ENCODE measurements at places on chromosomes 3 and 15.
A peak's percentile ranks its signal among the peaks of the same experiment; 100 is the strongest.

DNA sequence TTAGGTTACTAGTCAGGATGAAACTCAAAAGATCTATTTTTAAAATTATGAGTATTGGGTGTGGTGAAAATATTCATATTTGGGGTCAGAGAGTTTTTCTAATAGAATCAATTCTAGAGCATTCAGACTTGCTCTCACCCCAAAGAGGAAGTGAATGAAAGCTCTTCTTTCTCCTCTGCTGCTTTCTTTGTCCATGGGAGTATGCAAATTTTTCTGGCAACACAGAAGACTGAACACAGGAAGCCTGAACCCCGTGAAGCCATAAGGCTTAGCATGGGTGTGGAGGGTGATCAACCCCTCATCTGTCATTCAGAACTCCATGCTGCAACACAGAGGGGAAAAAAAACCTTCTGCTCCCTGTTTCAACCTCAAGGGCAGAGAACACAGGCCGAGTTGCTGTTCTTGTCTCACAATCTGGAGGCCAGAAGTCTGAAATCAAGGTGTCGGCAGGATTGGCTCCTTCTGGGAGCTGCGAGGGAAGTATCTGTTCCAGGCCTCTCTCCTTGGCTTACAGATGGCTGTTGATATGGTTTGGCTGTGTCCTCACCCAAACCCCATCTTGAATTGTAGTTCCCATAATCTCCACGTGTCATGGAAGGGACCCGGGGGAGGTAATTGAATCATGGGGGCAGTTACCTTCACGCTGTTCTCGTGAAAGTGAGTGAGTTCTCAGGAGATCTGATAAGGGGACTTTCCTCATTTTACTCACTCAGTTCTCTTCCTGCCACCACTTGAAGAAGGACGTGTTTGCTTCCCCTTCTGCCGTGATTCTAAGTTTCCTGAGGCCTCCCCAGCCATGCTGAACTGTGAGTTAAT lies 33.7 kb upstream of the CD47 start:
- no peak for DNase-seq

GRCh38 chr15:86493884-86494283 lies 414.2 kb downstream of the AGBL1 start:
- no peak for DNase-seq

DNA sequence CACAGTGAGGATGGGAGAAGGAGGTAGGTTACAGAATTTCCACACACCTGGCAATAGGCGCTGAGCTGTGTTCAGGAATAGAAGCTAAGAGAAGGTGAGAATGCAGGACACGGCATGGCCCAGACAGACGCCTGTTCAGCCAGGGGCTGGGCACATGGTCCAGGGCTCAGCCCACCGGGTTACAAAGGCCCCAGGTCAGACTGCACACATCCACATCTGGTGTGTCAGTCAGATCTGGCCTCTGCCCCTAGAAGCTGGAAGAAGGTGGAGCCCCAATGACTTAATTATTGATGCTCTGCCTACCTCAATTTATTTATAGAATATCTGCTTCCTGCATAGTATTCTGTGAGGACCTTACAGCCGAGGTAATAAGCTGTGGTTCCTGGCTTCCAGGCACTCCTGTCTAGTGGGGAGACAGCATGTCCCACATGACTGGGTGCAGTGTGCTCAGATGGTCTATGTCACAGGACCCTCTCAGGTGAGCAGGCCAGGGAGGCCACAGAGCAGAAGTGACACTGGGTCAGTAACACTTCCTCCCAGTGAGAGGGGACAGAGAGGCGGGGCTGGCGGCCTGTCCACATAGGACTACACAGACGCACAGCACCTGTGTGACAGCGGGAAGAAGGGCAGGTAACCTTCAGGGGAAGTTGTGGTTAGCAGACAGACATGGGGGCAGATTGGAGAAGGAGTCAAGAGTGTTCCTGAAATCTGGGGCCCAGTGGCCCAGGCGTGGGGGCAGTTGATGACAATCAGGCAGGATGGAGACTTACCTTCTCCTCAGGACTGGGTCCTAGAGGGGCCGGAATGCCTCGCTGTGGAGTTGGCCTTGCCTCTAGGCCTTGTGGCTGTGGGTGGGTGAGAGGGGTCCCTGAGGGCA lies 38.6 kb upstream of the PLXNA1 start:
- DNase-seq = no peak

DNA sequence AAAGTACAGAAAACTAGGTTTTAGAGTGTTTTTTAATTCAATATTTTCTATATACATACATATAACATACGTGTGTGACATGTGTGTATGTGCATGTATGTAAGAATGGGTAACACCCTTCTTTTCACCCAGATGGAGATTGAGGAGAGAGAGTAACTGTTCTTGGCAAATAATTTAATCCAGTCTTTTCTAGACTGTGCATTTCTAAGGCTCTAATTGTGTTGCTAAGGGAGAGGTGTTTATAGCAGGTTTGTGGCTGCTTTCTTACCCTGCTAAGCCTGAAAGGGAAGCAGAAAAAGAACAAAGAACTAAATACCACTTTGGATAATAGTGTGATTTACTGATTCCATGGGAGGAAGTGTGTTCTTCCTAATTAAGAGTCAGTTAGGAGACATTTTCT lies 46.0 kb upstream of the ALDH1L1 start:
- DNase-seq = no peak

GRCh38 chr3:193813501-193813830 lies 220.5 kb downstream of the OPA1 start:
- no peak for DNase-seq

- no peak for DNase-seq
Observed at GRCh38 chr3:34863485-34863884, 775.8 kb upstream of the ARPP21 start.

- peak; percentile 7 for DNase-seq
Observed at GRCh38 chr3:131033480-131034080, 6.9 kb downstream of the NEK11 start.

GRCh38 chr3:14528081-14528480 lies 12.1 kb downstream of the GRIP2 start:
- no peak for DNase-seq

- DNase-seq = no peak
Observed at GRCh38 chr3:188326968-188327367, 173.0 kb downstream of the LPP start.

DNA sequence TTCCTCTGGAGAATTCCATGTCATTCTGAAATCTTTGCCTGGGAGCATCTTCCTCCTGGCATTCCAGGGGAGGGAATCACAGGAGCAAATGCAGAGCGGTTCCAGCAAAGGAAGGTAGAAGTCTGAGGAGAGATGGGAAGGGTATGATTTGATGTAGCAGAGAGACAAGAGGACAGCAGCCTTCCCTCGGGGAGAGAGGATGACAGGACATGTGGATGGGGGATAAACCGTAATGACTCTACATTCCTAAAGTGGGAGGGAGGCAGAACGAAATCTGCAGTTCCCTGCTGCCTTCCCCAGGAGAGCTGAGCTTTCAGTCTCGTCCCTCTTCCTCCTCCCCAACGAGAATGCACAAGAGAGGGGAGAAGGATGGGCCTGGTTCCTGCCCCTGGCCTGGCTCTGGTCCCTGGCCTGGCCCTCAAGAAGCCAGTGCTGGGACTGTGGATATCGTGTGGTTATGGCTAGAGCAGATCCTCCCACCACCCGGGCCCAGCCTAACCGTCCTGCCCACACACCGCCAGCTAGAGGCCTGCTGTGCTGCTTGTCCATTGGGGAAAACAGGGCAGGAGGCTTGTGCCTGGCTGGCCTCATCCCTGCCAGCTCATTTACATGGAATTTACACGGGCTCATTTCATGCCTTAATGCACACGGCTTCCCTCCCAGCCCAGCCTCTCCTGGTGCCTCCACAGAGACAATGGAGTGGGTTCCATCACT lies 26.6 kb downstream of the SEMA7A start:
- DNase-seq = peak; percentile 74

GRCh38 chr15:69121198-69121828 lies 39.1 kb upstream of the GLCE start:
- no peak for DNase-seq

DNA sequence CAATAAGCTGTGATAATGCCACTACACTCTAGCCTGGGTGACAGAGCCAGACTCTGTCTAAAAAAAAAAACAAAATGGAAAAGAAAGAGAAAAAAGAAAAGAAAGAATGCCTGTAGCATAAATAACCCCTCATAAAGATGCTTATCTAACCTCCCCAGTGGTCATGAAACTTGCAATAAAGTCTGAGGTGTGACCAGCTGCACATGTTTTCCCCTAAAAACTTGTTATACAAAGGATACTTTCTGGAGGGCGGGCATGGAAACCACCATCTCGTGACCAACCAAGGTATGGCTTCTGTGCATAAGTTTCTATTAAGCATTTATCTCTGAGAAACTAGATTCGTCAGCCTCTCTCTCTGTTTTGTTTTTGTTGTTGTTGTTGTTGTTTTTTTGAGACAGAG lies 21.8 kb downstream of the CCDC32 start:
- DNase-seq = no peak

DNA sequence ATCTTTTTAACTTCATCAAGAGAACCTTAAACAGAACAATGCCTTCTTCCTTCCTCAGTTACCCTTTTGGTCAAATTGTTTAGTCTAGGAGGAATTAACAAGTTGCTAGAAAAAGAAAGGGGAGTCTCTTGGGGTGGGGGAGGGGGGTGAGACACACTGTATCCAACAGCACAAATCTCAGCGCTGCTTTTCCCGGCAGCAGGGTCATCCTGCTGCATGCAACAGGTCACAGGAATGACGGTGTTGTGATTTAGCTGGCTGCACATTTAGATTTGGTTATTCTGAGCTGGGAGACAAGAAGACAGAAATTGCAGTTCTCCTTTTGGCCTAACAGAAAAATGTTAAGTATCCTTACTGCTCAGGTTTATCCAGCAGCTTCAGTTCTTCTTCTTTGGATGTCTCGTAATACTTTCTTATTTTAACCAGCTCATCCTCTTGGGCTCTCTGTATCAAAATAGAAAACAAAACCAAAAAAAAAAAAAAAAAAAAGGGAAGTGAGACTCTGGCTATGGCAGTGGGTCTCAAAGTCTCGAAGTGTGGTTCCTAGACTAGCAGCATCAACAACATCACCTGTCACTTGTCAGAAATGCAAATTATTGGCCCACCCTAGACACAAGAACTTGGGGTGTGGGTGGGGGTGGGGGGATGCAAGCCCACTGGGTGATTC lies 190.5 kb downstream of the GREM1 start:
- no peak for DNase-seq

DNA sequence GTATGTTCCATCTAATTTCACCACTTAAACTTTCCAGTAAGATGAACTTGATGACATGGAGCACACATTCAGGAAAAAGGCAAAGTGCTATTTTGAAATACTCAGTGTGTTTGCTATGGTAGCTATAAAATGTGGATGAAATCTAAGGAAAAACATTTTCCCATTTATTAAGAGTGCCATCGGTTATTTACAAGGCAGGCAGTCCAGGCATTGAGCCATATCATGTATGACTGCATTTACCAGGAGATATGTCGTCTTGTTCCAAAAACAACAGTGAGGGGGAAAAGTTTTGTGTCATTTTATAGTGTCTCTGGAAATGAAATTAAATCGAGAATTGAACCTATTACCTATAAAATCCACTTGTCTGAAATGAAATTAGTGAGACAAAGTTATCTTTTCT lies 13.7 kb downstream of the ANXA2 start:
- DNase-seq = no peak

DNA sequence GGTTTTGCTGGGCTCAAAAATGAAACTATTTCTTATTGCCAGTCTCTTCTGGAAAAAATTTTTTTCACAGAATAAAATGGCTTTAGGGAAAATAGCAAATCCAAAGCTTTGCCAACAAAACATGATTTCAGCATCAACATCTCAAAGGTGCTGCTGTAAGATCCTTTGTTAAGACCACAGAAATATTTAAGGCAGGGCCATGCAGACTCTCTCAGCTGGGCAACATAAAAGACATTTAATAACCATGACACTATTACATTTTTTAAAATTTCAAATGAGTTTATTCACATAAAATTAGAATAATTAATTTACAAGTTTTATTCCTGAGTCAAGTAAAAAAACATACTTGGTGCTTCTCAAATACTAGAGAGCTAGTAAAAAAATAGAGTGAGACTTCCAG lies 527.1 kb upstream of the DPPA4 start:
- no peak for DNase-seq

- DNase-seq = no peak
Observed at GRCh38 chr3:109118584-109118983, 650 bp upstream of the MORC1 start.

DNA sequence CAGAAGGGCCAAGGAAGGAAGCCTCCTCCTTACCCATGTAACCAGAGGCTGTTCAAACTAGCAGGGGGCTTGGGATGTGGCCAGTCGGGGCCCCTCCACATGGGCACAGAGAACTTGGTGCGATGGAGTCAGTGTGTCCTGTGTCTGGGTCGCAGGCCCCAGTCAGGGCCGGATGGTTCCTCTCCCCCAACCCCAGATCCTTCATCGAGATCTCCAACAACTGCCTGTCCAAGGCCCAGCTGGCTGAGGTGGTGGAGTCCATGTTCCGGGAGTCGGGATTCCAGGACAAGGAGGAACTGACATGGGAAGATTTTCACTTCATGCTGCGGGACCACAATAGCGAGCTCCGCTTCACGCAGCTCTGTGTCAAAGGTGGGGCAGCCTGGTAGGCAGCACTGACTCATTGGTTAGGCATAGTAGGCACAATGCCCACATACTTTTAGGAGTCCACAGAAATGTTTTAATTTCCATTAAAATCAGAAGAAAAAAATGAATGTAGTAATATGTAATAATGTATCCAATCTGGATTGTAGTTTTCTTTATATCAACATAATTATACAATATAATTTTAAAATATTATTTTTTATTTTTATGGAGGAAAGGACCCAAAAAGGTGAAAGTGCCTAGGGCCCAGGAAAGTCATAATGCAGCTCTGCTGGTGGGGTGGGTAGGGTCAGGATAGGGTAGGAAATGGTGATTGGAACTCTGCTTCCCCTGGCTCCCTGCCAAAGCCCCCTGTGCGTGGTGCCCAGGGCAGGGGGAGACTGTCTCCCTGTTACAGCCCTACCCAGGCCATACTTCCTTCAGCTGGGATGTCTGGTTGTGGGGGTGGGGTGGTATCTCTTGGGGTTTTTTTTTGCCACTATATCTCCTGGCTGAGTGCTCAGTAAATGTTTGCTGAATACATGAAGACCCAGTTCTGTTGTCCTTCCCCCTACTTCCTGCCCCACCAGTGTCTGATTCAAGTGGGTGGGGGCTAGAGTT lies 18.6 kb downstream of the DUOX1 start:
- DNase-seq = no peak

GRCh38 chr3:32685543-32686185 lies 676 bp downstream of the CNOT10 start:
- DNase-seq = no peak

- no peak for DNase-seq
Observed at GRCh38 chr3:52663098-52663497, 22.6 kb downstream of the PBRM1 start.

DNA sequence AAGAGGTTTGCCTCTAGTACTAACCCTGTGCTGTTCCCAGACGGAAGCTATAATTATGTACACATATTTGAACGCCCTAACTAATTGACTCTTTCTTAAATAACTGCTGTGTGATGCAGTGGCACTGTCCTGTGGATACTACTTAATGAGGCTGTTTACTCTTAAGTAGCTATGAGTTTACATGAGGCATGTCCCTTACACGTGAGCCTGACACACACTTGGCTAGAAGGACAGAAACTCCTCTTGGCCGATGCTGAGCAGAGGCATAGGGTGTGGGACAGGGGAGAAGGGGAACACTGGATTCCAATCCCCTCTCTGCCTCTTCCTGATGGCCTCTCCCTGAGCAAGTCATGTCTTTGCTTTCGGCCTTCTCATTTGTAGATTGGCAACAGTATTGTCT lies 21.9 kb downstream of the EHD4 start:
- DNase-seq = no peak

Measured in amniotic stem cell (primary cell).